Activated naive CD8-positive, alpha-beta T cell treated with anti-CD3 and anti-CD28 coated beads, Interleukin-2, amount 10 ng/mL, durations not matched to agents 7 days and 5 days (primary cell): ENCODE measurements at places on chromosomes 1 and 21. TPM values are rescaled to one million over a fixed set of nuclear protein-coding genes. Genes with fewer than 3 reads are reported as not detected.

TBX15 gene
- not detected for total RNA-seq

GJB3 gene
- not detected for total RNA-seq

PLEKHO1 gene
- total RNA-seq = 143 TPM

- H3K36me3 ChIP-seq = peaks cover 8% of the 10 kb centered on the region
- no peak overlapping the region for H3K27ac ChIP-seq
- DNase-seq = no peak
Measured at GRCh38 chr1:21118167-21118566, 58.5 kb downstream of the EIF4G3 start.

GRCh38 chr1:226542623-226543103 lies 5.9 kb upstream of the STUM start:
- DNase-seq = no peak
- H3K4me3 ChIP-seq = no peak overlapping the region
- H3K27ac ChIP-seq = no peak overlapping the region
- H3K36me3 ChIP-seq = no peaks in the 10 kb centered on the region

HES5 gene
- not detected for total RNA-seq

CHD5 gene
- total RNA-seq = 0.61 TPM

PCP4 gene
- total RNA-seq = not detected

DNA sequence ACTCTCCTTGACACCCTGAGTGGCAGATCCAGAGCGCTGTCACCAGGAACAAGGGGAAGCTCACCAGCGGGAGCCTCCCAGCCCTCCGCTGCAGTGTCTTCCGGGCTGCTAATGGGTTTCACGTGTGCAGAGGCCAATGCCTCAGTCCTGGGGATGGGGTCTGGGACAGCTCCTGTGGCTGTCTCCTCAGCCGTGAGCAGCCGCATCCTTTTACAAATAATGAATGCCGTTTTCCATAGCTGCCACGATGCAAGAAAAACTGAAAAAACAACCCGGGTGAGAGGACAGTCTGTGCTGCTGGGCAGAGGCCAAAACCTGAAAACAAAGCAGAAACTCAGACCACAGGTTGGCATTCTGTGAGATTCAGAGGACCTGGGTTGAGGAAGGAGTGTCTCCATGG lies 212.2 kb upstream of the RAB4A start:
- no peak overlapping the region for H3K4me3 ChIP-seq
- peaks cover 2% of the 10 kb centered on the region for H3K36me3 ChIP-seq
- H3K27ac ChIP-seq = no peak overlapping the region

GRCh38 chr1:1841575-1841995 lies 49.3 kb downstream of the GNB1 start:
- H3K4me1 ChIP-seq = peaks cover 12% of the 10 kb centered on the region
- no peak overlapping the region for H3K4me3 ChIP-seq
- no peaks in the 10 kb centered on the region for H3K27me3 ChIP-seq

DNA sequence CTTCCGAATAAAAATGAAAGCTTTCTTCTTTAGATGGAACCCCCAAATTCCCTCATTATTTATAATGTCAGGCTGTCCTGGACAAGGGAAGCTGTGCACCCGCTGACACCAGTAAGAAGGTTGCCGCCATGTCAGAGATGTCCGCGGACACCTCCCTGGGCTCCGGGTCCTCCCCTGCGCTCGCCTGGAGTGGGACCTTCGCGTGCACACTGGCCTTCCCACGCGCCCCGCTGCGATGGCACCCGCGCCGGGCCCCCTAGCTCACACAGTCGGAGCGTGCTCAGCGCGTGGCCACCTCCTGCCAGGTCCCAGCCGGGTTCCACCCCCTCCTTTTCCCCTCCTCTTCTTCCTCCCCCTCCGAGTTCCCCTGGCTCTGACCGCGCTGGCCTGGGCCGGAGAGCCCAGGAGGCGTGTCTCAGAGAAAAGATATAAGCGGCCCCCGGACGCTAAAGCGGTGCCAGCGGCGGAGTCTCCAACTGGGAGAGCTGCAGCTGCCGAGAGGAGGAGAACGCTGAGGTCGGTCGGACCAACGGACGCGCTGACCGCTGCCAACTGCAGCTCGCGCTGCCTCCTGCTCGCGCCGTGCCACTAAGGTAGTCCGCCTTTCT lies at the start of gene G0S2:
TSS of gene G0S2 (plus strand) at position 456 of the 608 bp plus-strand sequence. CDS start 273 bp downstream, outside the sequence.
- peak within 1 kb of the TSS; percentile 76 for H3K4me3 ChIP-seq
- peaks cover 2% of the 10 kb centered on the region for H3K36me3 ChIP-seq
- DNase-seq = peak; percentile 60
- peak within 1 kb of the TSS; percentile 15 for H3K27ac ChIP-seq
- peaks cover 47% of the 10 kb centered on the region for H3K27me3 ChIP-seq
- H3K4me1 ChIP-seq = peaks cover 42% of the 10 kb centered on the region

CLDN8 gene
- total RNA-seq = not detected

- H3K4me1 ChIP-seq = no peaks in the 10 kb centered on the region
- DNase-seq = no peak
- H3K36me3 ChIP-seq = no peaks in the 10 kb centered on the region
- H3K4me3 ChIP-seq = no peak overlapping the region
- H3K27ac ChIP-seq = no peak overlapping the region
Measured at GRCh38 chr1:187051618-187052232, 223.0 kb downstream of the PLA2G4A start.

- peak overlapping the region; percentile 82 for H3K4me3 ChIP-seq
- peak; percentile 58 for DNase-seq
- peaks cover 62% of the 10 kb centered on the region for H3K4me1 ChIP-seq
- H3K36me3 ChIP-seq = peaks cover 27% of the 10 kb centered on the region
- H3K27ac ChIP-seq = peak overlapping the region; percentile 80
- no peaks in the 10 kb centered on the region for H3K27me3 ChIP-seq
Measured at GRCh38 chr1:9687874-9688582, 36.5 kb downstream of the PIK3CD start.

- H3K27me3 ChIP-seq = peaks cover 6% of the 10 kb centered on the region
- peaks cover under 1% of the 10 kb centered on the region for H3K4me1 ChIP-seq
- no peak overlapping the region for H3K4me3 ChIP-seq
- H3K27ac ChIP-seq = no peak overlapping the region
Measured at GRCh38 chr1:65317866-65318653, 8.7 kb downstream of the DNAJC6 start.

DNA sequence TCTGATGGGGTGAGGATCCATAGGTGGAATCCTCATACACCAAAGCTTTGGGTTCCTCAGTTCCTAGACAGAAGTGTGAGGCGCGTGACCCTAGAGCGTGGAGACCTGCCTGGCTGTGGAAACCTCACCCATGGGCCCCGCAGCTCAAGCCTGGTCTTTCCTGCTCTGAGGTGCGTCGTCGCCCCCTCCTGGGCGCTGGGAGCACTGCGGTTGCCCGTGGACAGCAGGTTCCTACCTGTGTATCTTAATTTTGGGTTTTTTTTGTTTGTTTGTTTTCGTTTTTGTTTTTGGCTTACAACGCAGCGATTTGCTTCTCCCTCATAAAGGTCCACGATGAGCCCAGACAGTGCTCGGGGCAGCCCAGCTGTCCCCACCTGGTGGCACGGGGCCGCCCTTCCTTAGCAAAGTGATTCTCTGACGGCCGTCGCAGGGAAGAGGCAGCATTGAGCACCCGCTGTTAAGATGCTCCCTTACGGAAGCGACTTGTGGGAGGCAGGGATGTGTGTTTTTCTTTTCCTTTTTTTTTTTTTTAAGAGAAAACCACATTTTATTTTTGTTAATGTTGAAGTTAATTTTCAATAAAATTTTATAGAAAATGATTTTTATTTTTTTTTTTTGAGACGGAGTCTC lies 36.5 kb upstream of the TRAPPC10 start:
- H3K27ac ChIP-seq = peak overlapping the region; percentile 87
- H3K4me1 ChIP-seq = peaks cover 11% of the 10 kb centered on the region
- H3K27me3 ChIP-seq = no peaks in the 10 kb centered on the region
- no peak overlapping the region for H3K4me3 ChIP-seq

CFAP107 gene
- not detected for total RNA-seq

DNA sequence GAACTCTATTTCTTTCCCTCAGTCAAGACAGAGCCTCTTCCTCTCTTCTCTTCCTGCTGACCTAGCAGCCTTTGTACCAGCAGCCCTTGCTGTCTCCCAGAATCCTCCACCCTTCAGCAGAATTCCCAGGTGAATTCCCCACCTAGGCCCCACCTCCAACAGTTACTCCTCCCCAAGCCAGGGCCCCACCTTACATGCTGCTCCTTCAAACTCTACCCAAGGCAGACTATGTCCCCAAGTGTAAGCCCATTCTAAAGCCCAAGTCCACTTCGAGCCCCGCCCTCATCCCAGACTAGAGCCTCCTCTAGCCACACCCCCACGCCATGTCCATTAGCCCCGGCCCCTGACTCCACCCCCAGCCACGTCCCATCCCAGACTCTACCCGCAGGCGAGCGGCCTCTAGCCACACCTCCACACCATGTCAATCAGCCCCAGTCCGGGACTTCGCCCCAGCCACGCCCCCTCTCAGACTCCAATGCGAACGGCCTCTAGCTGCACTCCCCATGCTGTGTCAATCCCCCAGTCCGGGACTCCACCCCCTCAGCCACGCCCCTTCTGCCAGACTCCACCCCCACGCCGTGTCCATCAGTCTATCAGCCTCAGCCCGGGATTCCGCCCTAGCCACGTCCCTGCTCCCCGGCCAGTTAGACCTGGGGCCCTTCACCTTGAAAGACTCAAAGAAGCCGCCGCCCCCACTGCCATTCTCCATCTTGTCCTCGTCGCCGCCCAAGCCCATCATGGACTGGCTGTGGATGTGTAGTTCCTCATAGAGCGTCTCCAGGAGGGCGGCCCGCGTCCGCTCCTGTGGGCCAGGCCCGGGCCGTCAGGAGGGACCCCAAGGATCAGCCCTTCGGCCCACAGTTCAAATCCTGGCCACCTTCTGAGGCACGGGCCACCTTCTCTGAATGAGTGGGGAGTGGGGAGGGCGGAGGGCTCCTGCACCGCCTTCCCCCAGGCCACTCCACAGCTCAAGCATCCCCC lies 61.3 kb downstream of the RAP1GAP start:
- H3K27me3 ChIP-seq = peaks cover 6% of the 10 kb centered on the region
- H3K27ac ChIP-seq = no peak overlapping the region
- H3K4me1 ChIP-seq = peaks cover 7% of the 10 kb centered on the region
- no peak overlapping the region for H3K4me3 ChIP-seq
- peak; percentile 46 for DNase-seq

PIK3R3 gene
- total RNA-seq = 3.7 TPM

DNA sequence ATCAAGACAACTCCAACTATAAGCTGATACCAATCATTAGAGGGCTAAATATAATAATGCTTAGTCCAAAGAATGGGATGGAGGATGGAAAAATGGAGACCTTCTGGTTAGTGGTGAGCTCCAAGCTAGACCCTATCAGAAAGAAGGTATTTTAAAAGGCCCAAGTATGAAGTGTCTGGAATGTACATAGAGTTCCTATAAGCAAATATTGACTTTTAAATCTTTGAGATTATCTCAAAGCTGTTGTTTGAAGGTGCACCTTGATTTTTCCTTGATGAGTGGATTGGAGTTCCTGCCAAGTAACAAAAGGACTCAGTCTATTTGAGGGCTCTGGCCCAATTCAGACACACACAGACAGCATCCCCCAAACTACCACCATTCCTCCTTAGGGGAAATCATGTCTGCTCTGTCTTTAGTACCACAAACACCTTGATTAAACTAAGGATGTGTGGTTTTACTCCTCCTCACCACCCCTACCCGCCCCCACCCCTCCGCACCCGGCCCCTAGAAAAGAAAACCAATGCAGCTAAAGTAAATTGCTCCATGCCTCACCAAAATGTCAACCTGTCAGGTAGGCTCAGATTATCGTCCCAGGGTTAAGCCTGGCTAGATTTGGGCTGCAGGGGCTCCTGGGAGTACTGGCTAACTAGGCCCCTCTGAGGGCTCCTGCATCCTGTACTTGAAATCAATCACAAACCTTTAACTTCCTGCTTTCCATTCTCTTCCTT lies 59.4 kb downstream of the CDC7 start:
- peaks cover 39% of the 10 kb centered on the region for H3K4me1 ChIP-seq
- H3K4me3 ChIP-seq = peak overlapping the region; percentile 47
- peaks cover 10% of the 10 kb centered on the region for H3K36me3 ChIP-seq
- H3K27ac ChIP-seq = peak overlapping the region; percentile 85
- DNase-seq = no peak

ATP1A4 gene
- not detected for total RNA-seq

DNA sequence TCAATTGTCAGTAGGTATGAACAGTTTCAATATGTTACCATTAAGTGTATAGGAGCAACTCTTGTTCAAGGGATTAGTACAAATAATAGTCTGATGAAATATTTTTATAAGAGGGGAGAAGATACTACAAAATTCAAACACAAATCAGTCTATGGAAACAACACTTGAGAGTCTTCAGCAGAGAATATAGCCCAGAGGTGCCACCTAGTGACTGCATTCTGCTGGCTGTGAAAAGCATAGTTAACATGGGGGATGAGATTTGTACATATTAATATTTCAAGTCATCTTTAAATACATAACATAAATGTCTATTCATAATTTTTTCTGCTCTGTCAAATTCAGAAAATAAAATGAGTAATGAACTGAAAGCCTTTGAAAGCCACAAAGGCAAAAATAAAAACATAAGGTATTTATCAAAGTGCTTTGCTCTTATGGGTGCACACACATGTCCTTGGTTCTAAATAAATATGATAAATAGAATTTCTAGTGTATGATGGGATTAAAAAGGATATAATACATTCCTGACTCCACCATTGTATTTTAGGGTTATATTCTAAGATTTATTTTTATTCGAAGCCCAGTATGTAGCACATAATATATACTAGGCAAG lies 440.9 kb upstream of the ZRANB2 start:
- H3K27me3 ChIP-seq = no peaks in the 10 kb centered on the region
- DNase-seq = no peak
- no peaks in the 10 kb centered on the region for H3K4me1 ChIP-seq
- no peaks in the 10 kb centered on the region for H3K36me3 ChIP-seq
- H3K27ac ChIP-seq = no peak overlapping the region

DNA sequence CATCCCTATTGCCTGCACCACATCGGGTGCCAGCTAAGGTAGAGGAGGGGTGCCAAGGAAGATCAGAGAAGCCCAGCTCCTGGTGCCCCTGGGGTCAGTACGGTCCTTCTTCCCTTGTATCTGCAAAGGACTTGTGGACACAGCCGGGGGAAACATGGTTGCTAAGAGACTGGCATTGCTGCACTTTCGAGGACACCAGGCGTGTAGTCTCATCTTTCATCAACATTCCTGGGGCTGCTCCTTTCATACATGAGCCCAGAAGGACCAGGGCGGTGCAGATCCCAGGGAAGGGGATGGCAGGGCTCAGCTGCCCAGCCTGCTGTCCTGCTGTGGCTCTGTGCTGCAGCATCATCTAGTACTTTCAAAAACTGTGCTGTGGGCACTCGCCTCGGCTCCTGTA lies 61.0 kb downstream of the RUNX1 start:
- no peaks in the 10 kb centered on the region for H3K36me3 ChIP-seq
- H3K4me3 ChIP-seq = no peak overlapping the region
- peaks cover 41% of the 10 kb centered on the region for H3K27me3 ChIP-seq
- H3K27ac ChIP-seq = no peak overlapping the region
